ENCODE measurements at places on chromosomes 2 and 18.

- DNase-seq, result no peak
These were observed 277.8 kb downstream of the SETBP1 start for GRCh38 chr18:44958455-44958854.

DNA sequence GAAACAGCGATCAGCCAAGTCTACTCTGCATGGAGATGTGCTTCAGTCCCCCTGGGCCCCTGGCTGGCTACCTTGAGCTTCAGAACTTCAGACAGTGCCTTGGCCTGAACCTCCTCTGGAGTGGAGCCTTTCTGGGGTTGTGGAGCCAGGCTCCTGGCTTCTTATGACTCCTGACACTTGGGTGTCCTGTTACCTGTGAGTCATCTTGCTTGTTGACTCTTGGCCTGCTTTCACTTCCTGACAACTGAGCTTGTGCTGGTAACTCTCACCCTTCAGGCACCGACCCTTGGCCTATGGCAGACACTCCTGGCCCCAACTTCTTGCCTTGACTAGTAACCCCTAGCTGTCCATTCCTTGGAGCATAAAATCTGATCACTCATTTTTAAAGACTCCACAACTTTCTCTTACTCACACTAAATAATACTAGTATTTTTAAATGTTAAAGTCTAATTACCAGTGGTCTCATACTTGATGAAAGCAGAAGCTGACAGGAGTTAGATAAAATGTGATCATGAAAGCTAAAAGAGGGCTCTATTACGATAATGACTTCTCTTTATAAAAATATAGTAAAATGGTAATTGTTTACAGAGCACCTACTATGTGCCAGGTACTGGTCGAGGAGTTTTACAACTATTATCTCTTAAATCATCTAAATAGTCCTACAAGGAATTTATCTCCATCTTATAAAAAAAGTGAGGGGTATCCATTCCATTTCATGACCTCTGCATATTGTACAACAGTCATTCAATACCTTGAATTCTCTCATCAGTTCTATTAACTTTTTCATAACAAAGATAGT is 46.3 kb upstream of the VIT start:
- DNase-seq, result no peak

DNA sequence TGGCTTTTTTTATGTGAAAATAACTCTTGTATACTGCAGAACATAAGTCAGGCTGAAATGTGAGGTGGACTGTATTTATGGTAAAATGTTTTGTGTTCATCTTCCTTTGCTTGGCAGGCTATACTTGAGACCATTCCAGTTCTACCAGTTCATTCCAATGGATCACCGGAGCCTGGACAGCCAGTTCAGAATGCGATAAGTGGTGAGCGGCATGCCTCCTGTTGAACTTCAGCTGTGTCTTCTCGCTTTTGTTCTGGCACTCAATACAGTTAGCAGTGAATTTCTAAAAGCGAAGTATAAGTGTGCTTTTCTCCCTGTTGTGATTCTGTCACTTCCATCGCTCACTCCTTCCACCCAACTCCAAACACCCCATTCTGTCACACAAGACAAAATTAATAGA is 138.5 kb downstream of the ARHGAP28 start:
- DNase-seq, result no peak

GRCh38 chr2:12059616-12060441 is 313.4 kb downstream of the LPIN1 start:
- DNase-seq, result peak; percentile 63

DNA sequence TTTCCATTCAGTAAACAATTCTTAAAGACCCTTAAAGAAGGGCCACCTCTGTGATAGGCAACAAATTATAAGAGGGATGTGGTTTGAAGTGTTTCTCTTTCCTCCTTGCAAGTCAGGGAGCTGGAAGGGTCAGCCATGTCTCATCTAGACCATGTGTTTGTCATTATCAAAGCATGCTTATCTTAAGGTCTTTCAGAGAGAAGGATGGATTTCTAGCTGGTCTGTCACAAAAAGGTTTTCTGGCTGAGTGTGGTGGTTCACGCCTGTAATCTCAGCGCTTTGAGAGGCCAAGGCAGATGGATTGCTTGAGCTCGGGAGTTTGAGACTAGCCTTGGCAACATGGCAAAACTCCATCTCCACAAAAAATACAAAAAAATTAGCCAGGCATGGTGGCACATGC is 59.2 kb upstream of the PEX13 start:
- no peak for DNase-seq

GRCh38 chr18:63788447-63789096 is 13.4 kb downstream of the SERPINB7 start:
- DNase-seq, result no peak

GRCh38 chr2:9215680-9216079 is 9.1 kb downstream of the ASAP2 start:
- DNase-seq, result peak; percentile 27

DNA sequence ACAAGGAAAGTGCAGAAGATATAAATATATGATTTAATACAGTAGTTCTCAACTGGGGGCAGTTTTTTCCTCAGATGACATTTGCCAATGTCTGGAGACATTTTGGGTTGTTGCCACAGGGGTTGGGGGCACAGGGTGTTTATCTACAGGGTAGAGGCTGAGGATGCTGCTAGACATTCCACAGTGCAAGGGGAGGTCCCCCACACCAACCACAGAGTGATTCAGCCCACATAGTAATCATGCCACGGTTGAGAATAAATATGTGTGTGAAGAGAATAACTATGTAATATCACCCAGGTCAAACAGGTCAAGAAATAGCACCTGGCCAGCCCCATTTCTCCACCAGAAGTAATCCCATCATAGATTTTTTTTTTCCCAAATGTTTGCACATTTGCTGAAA is 17.9 kb downstream of the DYSF start:
- no peak for DNase-seq

DNA sequence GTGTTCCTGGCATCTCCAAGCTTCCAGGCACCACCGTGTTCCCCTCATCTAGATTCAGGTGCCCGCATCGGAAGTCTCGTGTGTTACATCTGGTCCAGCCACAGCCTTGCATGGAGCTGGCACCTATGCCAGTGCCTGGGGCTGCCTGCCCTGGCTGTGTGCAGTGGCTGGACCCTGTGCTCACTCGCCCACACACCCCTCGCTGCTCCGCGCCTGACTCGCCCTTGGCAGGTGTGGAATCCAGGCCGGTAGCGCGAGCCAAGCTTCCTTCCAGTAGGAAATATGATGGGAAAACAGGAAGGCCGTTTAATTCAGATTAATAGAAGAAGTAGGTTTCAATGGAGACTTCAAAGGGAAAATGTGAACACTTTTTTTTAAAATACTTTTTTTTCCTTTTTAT is 78.0 kb downstream of the PTPN4 start:
- no peak for DNase-seq

DNA sequence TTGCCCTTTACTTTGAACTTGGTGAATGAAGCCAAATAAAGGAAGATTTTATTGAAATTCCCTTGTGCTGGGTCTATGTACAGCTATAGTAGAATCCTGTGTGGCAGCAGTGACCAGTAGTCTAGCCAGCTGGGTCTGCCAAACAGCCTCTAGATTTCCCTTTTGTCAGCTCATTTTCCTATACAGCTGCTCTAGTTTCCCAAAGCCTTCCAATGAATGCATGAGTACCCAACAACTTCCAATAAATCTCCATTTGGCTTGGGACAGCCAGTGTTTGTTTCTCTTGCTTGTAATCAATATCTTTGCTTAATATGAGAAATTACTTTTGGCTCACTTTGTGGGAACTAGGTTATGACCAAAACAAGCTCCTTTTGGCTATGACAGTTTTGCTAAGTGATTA is 43.6 kb downstream of the SCN9A start:
- no peak for DNase-seq

- DNase-seq, result no peak
These were observed 3.6 kb downstream of the COL5A2 start for GRCh38 chr2:189175869-189176433.

- DNase-seq, result no peak
These were observed 956.4 kb downstream of the CPS1 start for GRCh38 chr2:211512806-211513205.

DNA sequence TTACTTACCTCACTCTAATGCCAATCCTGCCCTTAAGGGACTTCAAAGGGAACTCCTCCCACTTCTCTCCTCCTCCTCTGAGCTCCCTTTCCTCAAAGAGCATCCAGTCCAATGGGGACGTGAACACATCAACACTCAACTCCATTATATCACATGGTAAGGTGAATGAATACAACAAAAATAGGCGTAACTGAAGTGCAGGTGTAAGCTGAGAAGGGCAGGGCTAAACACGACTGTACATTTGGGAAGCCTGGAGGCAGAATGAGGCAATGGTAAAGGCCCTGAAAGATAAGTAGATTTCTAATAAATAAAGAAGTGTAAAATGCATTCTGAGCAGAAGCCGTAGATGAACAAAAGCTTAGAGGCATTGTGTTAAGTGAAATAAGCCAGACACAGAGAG is 226.1 kb upstream of the TRIB2 start:
- DNase-seq, result no peak

DNA sequence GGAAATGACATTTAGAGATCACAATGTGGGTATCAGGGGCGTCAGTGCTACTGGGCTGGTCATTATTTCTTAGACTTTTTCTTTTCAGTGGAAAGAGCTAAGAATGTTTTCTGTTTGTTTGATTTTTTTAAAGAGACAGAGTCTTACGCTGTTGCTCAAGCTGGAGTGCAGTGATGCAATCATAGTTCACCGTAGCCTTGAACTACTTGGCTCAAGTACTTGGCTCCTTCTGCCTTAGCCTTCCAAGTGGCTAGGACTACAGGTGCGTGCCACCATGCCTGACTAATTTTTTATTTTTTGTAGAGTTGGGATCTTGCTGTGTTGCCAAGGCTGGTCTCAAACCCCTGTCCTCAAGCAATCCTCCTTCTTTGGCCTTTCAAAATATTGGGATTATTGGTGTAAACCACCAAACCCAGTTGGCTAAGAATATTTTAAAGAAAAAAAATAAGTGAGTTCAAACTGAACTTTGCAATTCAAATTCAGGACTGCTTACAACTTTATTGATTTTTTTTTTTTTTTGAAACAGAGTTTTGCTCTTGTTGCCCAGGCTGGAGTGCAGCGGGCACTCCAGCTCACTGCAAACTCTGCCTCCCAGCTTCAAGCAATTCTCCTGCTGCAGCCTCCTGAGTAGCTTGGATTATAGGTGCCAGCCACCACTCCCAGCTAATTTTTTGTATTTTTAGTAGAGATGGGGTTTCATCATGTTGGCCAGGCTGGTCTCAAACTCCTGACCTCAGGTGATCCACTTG is 154.2 kb downstream of the MIB1 start:
- no peak for DNase-seq

DNA sequence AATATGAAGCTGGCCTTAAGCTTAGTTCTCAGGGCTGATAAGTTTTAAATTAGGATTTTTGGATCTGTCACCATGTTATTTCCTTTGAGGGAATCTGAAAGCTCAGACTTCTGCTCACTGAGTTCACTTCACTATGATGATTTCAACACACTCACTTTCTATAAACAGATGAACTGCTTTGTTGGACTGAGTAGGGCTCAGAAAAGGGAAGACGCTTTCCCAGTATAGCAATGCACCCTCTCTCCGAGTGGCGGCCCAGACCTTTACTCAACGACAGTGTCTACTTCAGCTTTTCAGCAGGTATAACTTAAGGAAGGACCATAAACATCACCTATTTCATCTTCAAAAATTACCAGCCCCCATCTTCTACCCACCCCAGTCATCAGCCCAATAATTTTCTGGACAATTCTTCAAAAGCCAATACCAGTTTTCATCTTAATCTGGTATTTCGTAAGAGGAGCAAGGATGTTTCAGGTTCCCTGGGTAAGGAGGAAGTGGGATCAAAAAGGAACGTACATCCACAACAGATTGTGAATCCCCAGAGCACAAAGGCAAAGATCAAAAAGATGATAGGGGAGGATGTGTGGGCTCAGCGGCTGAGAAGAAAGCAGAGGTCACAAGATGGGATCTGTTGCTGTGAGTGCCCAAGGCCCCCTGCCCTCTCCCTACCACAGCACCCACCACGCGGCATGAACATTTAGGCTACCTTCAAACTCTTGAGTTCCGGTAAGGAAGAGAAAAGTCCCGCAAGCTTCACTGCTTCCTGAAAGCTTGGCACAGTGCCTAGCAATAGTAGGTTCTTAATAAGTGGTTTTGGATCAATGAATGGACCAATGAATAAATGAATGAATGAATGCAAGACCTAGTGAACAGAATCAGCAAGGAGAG is 41.9 kb downstream of the LPIN2 start:
- DNase-seq, result no peak

- DNase-seq, result no peak
These were observed 410.8 kb upstream of the REG3G start for GRCh38 chr2:78614726-78615125.

DNA sequence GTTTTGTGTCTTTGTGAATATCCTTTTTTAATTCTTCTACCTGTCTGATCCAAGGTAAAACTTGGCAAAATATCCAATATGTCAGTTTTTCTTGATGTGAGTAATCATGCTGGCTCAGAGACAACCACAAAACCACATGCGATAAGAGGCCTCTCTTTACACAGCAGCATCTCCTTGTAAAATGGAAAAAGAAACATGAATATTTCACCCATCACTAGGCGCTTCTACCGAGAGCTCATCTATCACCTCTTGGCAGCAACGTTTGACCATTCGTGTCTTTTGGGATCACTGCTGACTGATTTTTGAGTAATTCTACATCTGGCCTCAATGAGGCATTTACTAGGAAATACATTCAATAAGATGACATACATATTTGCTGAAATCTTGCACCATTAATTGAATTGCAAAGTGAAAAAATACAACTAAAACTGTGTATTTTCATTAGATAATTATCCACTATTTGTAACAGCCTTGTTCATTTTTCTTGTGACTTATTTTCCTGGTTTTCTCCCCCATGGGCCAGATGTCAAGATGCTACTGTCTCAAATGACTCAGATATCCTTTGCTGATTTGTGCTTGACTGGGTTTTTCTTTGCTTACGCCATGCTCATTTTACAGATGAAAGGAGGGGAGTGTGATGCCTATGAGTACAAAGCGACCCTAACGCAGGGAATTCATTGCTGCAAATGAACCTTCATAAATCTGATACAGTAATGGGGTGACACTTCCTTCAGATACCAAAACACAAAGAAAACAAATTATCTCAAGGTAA is 467.5 kb downstream of the FBXO15 start:
- DNase-seq, result no peak

- DNase-seq, result no peak
These were observed 27.1 kb upstream of the LBH start for GRCh38 chr2:30204281-30204680.

- no peak for DNase-seq
These were observed 32.0 kb upstream of the MAP2 start for GRCh38 chr2:209391776-209392401.

- DNase-seq, result no peak
These were observed 9.6 kb upstream of the ALPK2 start for GRCh38 chr18:58638441-58638840.
